ENCODE measurements at places on chromosomes 16 and 17.

GRCh38 chr17:78126895-78127238 lies 1.7 kb downstream of the TMC6 start:
- DNase-seq = no peak

- DNase-seq = no peak
These were observed 134.5 kb downstream of the RAB11FIP4 start for GRCh38 chr17:31525801-31526549.

DNA sequence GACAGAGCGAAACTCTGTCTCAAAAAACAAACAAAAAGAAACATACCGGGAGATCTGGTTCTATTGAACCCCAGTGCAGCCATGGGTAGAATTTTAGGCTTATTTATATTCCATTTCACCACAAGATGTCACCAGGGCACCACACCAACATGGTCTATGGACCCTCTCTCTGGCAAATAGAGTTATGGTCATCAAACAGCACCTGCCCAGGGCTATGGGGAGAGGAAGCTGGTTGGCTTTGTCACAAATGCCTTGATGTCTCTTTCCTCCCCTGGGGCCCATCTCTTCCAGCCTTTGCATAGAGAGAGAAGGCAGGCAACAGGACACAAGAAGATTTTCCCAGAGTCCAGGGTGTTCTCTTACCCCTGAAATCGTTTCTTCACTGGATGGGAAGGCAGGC lies 128.4 kb downstream of the WWOX start:
- no peak for DNase-seq

GRCh38 chr17:59764292-59764741 lies 56.9 kb downstream of the VMP1 start:
- no peak for DNase-seq

DNA sequence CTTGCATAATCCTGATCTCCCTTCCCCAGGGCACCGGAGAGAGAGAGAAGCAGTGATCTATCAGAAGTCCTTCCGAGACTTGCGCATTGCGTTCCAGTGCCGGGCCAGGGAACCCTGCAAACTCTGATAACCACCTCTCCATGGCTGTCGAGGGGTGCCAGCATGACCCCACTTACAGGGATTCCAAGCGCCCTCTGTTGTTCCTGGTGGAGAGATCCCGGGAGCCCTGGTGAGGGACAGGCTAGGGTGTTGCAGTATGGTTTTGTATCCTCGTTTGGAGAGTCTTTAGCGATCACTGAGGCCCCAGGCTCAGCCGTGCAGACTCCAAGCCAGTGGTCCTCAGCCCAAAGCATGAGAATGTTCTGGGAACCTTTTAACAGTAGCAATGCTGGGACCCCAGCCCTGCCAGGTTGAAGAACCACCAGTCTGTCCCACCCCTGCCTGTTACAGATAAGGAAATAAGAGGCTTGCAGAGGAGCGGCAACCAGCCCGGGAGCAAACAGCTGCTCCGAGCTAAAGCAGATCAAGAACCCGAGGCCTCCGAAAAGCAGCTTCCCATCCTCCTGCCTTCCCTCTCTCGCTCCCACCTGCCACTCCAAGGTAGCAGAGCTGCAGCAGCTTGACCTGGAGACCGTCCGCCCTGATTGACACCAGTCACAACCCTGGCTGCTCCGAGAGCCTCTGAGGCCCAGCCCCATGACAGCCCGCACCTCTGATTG lies 150.3 kb upstream of the RPL38 start:
- no peak for DNase-seq

DNA sequence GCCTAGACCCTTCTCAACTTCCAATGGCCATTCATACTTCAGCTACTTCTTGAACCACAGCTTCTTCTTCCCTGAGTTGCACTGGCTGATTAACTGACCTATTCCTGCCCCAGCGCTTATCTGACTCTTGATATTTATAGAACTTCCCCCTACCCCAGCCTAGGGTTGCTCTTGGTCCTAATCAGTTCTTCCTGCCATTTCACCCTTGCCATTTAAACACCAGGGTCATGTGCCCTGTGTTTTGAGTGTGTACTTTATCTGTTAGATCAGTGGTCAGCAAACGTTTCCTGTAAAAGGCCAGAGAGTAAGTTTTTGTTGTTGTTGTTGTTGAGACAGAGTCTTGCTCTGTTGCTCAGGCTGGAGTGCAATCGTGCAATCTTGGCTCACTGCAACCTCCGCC lies 82.4 kb upstream of the COX10 start:
- DNase-seq = no peak

DNA sequence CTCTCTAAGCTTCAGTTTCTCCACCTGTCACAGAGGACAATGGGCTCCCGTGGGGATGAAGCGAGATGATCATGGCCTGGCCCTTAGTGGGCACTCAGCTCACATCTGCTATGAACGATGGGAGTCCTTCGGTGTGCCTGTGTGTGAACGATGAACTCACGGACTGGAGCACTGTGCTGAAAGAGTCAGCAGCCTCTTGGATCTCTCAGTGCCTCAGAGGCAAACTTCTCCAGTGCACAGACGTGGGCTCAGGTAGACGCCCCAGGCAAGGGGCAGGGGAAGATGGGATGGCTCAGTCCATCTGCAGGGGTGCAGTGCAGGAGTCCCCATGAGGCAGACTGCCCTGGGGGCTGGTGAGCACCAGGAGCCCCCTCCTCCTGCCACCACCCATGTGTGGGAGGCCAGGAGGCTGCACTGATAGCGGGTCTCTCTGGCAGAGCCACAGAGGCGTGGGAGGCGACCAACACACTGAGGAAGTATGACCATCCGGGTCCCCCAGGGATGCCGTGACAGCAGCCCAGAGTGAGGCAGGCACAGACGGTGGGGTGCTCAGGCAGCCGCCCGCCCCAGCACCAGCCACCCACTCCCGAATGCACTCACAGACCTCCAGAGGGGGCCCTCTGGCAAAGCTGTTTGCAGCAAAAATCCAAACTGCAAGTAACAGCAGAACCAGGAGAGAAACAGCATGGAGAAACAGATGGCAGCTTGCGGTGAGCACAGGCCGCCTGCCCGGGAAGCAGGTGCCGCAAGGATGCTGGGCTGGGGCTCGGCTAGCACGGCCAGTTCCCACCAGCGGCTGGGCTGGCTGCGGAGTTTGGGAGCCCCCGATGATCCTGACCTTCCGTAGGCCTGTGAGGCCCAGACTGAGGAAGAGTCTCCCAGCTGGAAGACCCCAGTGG lies 82.7 kb downstream of the RPH3AL start:
- DNase-seq = no peak

DNA sequence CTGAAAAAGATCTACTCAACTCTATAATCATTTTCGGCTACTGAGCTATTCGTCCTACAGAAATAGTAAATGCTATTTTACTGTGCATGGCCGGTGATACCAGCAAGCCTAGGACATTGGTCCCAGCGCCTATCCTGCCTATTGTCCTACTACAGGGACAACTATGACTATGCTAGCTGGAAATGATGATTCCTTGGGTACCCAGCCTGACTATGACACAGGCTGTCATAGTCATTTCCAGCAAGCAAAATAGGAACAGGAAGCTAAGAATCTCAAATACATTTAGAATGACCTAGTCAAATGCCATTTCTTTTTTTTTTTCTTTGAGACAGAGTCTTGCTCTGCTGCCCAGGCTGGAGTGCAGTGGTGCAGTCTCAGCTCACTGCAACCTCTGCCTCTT lies 33.7 kb upstream of the HSBP1 start:
- no peak for DNase-seq

GRCh38 chr17:78013683-78014467 lies 55.4 kb downstream of the TNRC6C start:
- peak; percentile 71 for DNase-seq

DNA sequence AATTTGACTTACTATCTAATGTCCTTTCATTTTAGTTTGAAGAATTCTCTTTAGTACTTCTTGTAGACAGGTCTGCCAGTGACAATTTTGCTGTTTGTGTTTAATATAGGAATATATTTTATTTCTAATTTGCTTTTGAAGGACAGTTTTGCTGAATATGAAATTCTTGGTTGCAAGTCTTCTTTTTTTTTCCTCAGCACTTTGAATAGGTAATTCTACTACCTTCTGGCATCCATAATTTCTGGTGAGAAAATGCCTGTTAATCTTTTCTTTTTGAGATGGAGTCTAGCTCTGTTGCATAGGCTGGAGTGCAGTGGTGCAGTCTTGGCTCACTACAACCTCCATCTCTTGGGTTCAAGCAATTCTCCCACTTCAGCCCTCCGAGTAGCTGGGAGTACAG lies 25.2 kb upstream of the CCL22 start:
- no peak for DNase-seq

DNA sequence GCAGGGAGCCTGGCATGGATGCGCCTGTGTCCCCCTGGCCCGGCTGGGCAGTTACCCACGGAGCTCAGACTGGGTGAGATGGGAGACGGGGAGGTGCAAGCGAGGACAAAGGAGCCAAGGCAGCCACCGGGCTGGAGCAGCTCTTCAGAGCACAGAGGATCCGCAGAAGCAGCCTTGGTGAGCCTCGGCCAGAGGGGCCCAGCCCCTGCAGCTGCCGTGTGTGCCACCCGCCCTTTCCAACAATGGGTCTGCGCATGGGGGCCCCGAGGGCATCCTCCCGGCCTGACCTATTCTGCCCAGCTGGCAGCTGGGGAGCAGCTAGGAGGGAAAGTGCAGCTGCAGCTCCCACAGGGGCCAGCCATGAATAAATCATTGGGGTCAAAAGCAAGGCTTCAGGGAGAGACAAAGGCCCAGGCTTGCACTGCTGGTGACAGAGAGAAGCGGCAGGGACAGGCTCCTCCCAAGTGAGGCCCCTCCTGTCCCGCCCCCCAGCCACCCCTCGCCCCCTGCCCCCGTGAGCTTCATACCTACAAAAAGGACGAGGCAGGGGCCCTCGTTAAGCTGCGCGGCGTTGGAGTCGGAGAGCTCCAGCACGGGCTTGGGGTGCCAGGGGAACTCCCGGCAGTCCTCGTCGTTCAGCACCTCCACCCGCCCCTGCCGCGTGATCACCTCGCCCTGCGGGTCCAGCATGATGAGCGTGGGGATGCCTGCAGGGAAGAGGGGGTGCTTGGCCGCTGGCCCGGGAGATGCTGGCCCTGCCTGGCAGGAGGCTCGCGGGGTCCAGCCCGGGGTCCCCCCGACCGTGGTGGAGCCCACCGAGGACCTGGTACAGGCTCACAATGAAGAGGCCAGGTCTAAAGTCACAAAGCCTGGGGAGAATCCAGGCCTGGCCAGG lies 22.6 kb downstream of the MRM3 start:
- no peak for DNase-seq

DNA sequence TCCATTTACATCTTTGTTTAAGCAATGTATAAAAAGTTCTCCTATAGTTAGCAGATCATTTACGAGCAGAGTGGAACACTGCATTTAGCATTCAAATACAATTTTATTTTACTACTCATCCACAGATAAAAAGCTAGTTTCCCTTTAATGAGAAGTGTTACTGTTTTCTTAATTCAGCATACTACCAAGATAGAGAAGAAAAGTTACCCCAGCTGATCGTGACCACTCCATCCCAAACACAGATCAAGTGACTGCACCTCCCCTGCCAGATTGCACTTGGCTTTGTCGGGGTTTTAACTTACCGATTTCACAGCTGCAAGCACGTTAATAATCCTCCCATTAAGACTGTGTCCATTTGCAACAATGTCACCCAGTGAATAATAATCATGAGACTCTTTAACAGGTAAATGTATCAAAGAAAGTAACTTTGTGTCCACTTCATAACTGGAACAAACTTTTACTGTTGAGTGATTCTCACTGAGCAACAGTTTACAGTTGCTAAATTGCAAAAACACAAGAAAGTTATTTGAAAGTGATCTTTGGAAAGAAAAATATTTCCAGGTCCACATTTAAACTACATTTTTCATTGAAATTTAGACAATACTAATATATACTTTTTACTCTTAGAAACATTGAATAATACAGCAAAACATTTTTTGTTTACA lies 14.4 kb downstream of the MEIOB start:
- no peak for DNase-seq

- DNase-seq = no peak
These were observed 677 bp downstream of the CBX1 start for GRCh38 chr17:48100591-48101011.

DNA sequence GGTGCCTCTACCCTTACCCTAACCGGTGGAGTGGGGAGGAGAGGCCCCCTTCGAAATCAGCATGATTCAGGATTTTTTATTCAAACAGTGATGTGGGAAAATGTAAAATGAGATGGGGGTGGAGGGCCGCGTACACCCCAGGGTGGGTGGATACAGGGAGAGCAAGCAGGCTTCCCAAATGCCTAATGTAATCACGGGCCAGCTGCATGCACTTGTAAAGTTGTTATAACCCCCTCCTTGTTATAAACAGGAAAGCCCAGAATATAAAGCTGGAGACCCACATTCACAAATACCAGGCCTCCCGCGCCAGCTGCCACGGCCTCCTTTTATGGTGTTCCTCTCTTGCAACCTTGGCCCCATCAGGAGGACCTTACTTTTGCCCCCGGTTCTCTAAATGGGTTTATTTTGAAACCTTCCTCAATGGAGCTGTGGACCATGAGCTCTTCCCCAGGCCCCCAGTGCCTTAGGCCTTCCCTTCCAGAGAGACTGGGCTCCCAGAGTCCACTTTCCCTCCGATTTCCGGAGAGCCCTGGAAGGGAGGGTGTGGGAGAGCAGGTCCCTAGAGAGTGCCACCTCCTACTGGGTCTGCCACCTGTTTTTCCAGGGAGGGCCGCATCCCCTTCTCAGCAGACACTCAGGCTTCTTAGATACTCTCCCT lies 906 bp upstream of the FOXL1 start:
- DNase-seq = no peak

DNA sequence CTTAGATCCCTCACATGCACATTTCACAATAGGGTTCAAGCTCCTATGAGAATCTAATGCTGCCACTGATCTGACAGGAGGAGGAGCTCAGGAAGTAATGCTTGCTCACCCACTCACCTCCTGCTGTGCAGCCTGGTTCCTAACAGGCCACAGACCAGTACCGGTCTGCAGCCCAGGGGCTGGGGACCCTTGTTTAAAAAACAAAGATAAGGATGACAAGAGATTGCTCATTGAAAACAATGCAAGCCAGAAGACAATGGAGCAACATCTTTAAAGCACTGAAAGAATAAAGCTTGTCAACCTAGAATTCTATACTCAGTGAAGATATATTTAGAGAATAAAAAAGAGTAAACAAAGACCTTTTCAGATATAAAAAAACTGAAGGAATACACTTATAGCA lies 22.8 kb upstream of the FA2H start:
- DNase-seq = no peak

DNA sequence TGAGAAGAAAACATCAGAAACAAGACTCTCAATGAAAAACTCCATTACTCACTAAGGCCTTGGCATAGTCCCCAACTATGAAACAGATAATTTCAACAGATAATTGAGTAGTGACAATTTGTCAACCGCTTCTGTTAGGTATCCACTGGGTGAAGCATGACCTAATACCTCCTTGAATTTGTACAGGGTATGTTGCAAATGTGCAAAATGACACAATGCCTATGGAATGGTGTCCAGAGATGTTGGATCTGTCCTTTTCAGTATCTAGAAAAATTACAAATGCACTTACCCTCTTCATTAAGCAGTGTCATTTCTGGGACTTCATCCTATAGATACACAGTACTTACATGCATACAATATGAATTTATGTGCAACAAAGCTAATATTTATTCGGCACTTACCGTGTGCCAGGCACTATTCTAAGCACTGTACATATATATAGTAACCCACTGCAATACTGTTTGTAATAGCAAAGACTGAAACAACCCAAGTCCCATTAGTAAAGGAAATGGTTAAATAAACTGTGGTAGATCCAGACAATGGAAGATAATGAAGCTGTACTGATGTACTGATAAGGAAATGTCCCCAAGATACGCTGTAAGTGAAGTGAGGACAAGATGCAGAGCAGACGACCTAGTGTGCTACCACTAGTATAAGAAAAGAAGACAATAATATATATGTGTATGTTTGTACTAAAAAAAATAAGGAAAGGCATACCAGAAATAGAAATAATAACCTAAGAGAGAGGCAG lies 21.4 kb upstream of the SLC6A4 start:
- no peak for DNase-seq

GRCh38 chr17:8153957-8154607 lies 1.9 kb upstream of the PER1 start:
- peak; percentile 81 for DNase-seq

Measured in CD4-positive, alpha-beta T cell treated with Interleukin-15 for 4 hours (primary cell).